Left lung (tissue), 14 donors: ENCODE measurements at places on chromosomes 3 and 15.

- H3K27me3 ChIP-seq: no peaks in the 10 kb centered on the region
- H3K4me1 ChIP-seq: peaks cover 36% of the 10 kb centered on the region
- no peak overlapping the region for H3K27ac ChIP-seq
- no peak for DNase-seq
Measured at GRCh38 chr3:45967724-45968123, 24.5 kb downstream of the CXCR6 start.

- H3K4me1 ChIP-seq: peaks cover 24% of the 10 kb centered on the region
- no peak overlapping the region for H3K27ac ChIP-seq
- no peak overlapping the region for H3K4me3 ChIP-seq
- DNase-seq: no peak
Measured at GRCh38 chr3:149468504-149469212, 5.8 kb upstream of the TM4SF4 start.

- no peak overlapping the region for H3K27ac ChIP-seq
- DNase-seq: no peak
- no peaks in the 10 kb centered on the region for H3K36me3 ChIP-seq
- H3K27me3 ChIP-seq: no peaks in the 10 kb centered on the region
Measured at GRCh38 chr3:55440104-55440708, 46.9 kb downstream of the WNT5A start.

GRCh38 chr15:57680021-57680420, 26.5 kb upstream of the POLR2M start:
- no peaks in the 10 kb centered on the region for H3K36me3 ChIP-seq
- DNase-seq: no peak
- H3K4me1 ChIP-seq: no peaks in the 10 kb centered on the region
- no peaks in the 10 kb centered on the region for H3K27me3 ChIP-seq
- H3K4me3 ChIP-seq: no peak overlapping the region

GRCh38 chr15:100495861-100496260, 32.9 kb downstream of the CERS3 start:
- no peak for DNase-seq
- H3K4me1 ChIP-seq: no peaks in the 10 kb centered on the region

GRCh38 chr15:42159381-42160015, 3.1 kb upstream of the PLA2G4F start:
- peak overlapping the region; percentile 48 for H3K27ac ChIP-seq
- no peak overlapping the region for H3K4me3 ChIP-seq
- H3K27me3 ChIP-seq: no peaks in the 10 kb centered on the region
- no peak for DNase-seq
- H3K36me3 ChIP-seq: peaks cover 61% of the 10 kb centered on the region

GRCh38 chr3:141738891-141739363, 829 bp downstream of the RNF7 start:
- H3K27me3 ChIP-seq: no peaks in the 10 kb centered on the region
- H3K36me3 ChIP-seq: no peaks in the 10 kb centered on the region
- DNase-seq: no peak
- peak overlapping the region; percentile 61 for H3K4me3 ChIP-seq
- H3K4me1 ChIP-seq: peaks cover 53% of the 10 kb centered on the region

DNA sequence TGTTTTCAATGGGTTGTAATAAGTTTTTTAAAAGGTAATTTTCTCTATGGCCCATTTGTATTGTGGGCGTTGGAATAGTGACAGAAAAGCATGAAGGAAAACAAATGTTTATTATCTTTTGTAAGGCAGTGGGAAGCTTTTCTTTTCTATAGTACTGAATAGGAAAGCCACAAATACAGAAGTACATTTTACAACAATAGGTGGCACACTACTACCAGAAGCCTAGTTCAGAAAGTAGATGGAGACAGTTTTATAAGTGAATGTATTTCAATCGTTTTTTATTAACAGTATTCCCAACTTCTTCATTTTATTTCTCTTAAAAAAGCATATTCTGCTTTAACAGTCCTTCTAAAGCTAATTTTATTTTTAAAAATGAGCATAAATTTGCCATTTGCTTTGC, 296.7 kb downstream of the PTPRG start:
- no peaks in the 10 kb centered on the region for H3K27me3 ChIP-seq
- no peaks in the 10 kb centered on the region for H3K4me1 ChIP-seq
- no peak overlapping the region for H3K27ac ChIP-seq
- no peak overlapping the region for H3K4me3 ChIP-seq
- DNase-seq: no peak

DNA sequence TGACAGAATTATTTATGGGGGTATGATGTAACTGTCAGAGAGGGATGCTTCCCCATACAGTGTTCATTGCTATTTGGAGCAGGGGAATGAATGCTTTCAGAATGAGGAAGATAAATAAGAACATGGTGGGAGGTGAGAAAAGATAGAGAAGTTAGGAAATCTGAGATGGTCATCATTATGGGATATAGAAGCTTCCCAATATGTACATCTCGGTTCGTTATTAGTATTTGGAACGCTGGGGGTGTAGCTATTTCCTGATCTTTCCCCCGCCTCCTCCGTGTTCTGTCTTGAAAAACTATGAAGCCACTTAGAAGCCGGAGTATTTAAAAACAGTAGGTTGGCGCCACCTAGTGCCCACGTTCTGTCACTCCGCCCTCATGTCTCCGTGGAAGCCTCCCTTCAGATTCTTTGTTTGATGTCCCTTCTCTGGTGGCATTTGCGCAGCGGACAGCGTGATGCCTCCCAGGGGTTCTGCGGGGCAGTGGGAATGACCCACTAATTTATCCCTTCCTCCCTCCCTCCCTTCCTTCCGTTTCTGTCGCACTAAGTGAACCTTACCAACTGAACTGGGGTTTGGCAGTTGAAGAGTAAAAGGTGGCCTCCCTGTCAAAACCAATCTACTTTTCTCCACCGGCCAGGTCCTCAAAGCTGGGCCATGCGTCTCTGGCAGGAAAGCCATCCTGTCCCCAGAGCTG, 184.5 kb downstream of the FEZF2 start:
- peak; percentile 85 for DNase-seq
- no peak overlapping the region for H3K4me3 ChIP-seq
- H3K36me3 ChIP-seq: no peaks in the 10 kb centered on the region
- no peaks in the 10 kb centered on the region for H3K27me3 ChIP-seq
- no peak overlapping the region for H3K27ac ChIP-seq

DNA sequence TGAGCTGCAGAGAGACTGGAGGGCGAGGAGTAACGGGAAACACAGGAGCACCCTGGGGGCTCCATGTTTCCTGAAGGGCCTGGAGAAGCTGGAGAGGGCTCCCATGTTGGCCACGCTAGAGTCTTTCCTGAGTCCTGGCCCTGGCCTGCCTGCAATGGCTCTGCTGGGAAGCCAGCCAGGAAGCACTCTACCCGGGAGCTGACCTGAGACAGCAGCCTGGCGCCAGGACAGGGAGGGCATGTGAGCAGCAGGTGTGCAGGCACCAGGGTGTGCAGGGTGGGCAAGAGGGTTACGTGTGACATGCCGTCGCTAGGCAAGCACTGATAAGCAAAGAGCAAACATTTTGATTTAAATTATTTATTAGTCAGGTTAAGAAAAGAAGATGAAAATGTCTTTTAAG, 301.4 kb downstream of the OCA2 start:
- no peaks in the 10 kb centered on the region for H3K27me3 ChIP-seq
- no peak overlapping the region for H3K4me3 ChIP-seq
- no peak for DNase-seq
- no peak overlapping the region for H3K27ac ChIP-seq
- no peaks in the 10 kb centered on the region for H3K4me1 ChIP-seq
- no peaks in the 10 kb centered on the region for H3K36me3 ChIP-seq

- no peak overlapping the region for H3K27ac ChIP-seq
- no peaks in the 10 kb centered on the region for H3K4me1 ChIP-seq
- no peak overlapping the region for H3K4me3 ChIP-seq
Measured at GRCh38 chr15:86630946-86631345, 551.3 kb downstream of the AGBL1 start.

DNA sequence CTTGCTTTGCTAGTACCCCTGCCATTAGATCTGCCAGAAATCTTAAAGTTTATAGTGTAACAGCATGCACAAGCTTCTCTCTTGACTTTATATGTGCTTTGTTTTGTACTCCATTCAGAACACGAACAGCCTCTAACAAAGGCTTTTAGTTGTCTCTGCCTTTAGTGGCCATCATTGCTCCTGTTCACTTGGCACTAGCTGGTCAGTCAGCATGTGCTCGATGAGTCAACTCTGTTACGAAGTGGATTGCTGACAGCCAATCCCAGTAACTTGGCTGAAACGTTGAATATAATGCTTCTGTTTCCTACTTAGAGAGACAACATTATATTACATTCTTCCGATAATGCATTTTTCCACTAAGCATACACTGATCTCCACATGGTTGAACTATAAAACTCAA, 349.2 kb downstream of the NAALADL2 start:
- no peak overlapping the region for H3K4me3 ChIP-seq
- no peaks in the 10 kb centered on the region for H3K4me1 ChIP-seq
- no peaks in the 10 kb centered on the region for H3K36me3 ChIP-seq
- no peaks in the 10 kb centered on the region for H3K27me3 ChIP-seq
- DNase-seq: no peak

GRCh38 chr15:62323353-62323890, 158.3 kb upstream of the C2CD4B start:
- no peaks in the 10 kb centered on the region for H3K27me3 ChIP-seq
- no peaks in the 10 kb centered on the region for H3K36me3 ChIP-seq
- H3K27ac ChIP-seq: no peak overlapping the region
- H3K4me1 ChIP-seq: peaks cover 13% of the 10 kb centered on the region
- H3K4me3 ChIP-seq: no peak overlapping the region

GRCh38 chr3:121477589-121477988, 68.2 kb downstream of the POLQ start:
- no peak for DNase-seq
- H3K27ac ChIP-seq: no peak overlapping the region
- H3K27me3 ChIP-seq: no peaks in the 10 kb centered on the region

DNA sequence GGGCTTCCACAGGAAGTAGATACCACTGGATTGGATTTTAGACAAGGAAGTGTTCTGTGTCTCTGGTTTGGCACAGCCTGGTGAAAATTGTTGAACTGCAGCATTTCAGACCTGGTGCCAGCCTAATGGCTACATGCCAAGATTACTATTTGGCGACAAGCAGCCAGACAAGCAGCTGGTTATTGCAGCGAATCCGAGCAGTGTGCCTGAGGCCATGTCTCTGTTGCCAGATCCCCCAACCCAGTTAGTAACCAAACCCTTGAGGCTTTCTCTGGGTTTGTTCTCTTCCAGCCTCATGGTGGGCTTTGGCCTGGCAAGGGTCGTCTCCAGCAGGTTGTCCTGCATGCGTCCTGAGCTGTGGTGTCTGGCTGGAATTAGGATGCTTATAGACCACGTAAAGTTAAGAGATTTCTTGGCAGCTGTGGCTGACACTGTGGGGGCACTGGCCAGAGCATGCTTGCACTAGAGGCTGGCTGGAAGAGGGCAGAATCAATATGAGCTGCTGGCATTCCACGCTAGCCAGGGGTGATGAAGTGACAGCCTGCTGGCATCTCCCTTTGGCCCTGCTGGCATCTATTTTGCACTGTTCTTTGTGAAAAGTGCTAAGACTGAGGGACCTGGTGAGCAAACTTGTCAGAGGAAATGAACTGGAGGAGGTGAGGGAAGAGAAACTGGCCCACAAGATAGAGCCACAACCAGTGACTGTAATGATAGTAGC, 172.6 kb downstream of the RBMS3 start:
- no peak overlapping the region for H3K4me3 ChIP-seq
- DNase-seq: no peak
- no peaks in the 10 kb centered on the region for H3K36me3 ChIP-seq
- no peaks in the 10 kb centered on the region for H3K4me1 ChIP-seq
- no peak overlapping the region for H3K27ac ChIP-seq

DNA sequence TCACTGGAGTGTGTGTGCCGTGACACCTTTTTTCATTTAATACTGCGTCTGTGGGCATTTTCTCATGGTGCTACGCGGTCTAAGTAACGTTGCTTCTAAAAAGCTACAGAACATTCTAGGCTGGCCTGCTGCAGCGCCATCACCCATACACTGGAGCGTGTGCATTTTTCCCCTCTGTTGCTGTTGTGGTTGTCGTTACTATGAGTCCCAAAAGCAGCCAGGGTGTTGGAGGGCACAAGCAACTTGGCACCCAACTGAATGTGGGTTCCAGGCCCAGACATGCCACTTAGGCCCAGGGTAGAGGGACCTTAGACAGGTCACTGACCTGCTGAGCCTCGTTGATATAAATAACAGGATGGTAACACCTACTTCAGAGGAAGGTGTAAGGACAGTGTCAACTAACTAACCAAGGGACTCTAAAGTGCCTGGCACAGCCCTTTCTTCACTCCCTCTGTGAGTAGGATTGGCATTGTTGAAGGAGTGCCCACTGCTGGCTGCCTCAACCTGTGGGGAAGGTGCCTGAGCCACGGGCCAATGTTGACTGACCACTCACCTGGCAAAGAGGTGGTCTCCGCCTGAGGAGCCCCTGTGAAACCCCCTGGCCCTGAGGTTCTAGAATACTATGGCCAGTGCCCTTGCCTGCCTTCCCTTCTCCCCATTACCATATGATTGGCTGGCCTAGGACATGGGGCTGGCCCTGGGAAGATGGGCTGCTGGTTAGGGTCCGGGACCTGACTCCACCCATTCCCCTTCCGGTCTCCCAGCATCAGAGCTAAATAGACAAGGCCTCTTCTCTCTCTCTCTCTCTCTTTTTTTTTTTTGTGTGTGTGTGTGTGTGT, 3.5 kb downstream of the CSK start:
- no peak overlapping the region for H3K4me3 ChIP-seq
- H3K36me3 ChIP-seq: no peaks in the 10 kb centered on the region
- H3K4me1 ChIP-seq: peaks cover 87% of the 10 kb centered on the region
- no peak for DNase-seq

GRCh38 chr3:105334138-105334882, 32.4 kb upstream of the ALCAM start:
- no peak for DNase-seq
- H3K4me3 ChIP-seq: no peak overlapping the region
- no peaks in the 10 kb centered on the region for H3K27me3 ChIP-seq
- H3K36me3 ChIP-seq: no peaks in the 10 kb centered on the region

DNA sequence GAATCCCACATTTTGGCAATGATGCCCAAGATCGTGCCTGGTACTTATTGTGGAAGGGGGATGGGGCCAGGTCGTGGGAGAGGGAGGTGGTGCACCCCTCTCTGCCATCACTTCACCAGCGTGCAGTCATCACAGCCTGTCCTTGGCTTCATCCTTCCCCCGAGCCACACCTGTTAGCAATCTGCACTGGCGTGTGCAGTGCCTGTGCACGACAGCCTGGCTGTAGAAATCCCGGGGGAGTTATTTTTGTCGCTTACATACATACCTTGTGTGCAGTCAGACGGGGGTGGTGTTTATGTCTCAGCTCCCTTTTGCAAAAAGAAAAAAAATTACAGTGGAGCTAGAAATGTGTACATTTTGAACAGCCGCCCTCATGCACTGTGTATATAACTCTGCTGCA, 216.0 kb downstream of the TLE3 start:
- H3K27me3 ChIP-seq: no peaks in the 10 kb centered on the region
- no peak overlapping the region for H3K4me3 ChIP-seq
- H3K36me3 ChIP-seq: no peaks in the 10 kb centered on the region
- H3K4me1 ChIP-seq: no peaks in the 10 kb centered on the region

- H3K4me3 ChIP-seq: no peak overlapping the region
- H3K27ac ChIP-seq: no peak overlapping the region
- peaks cover 25% of the 10 kb centered on the region for H3K4me1 ChIP-seq
- no peaks in the 10 kb centered on the region for H3K27me3 ChIP-seq
- H3K36me3 ChIP-seq: no peaks in the 10 kb centered on the region
- DNase-seq: no peak
Measured at GRCh38 chr3:188194332-188194731, 40.4 kb downstream of the LPP start.

GRCh38 chr15:51678096-51678495, 3.2 kb upstream of the SCG3 start:
- no peak overlapping the region for H3K4me3 ChIP-seq
- H3K27ac ChIP-seq: no peak overlapping the region
- peaks cover 33% of the 10 kb centered on the region for H3K27me3 ChIP-seq
- no peaks in the 10 kb centered on the region for H3K36me3 ChIP-seq
